Activated T-cell treated with anti-CD3 and anti-CD28 coated beads, Interleukin-2, amount 50 U/mL, for 72 hours (primary cell): ENCODE measurements at places on chromosomes 7 and 10. TPM values are rescaled to one million over a fixed set of nuclear protein-coding genes. Genes with fewer than 3 reads are reported as not detected.

DNA sequence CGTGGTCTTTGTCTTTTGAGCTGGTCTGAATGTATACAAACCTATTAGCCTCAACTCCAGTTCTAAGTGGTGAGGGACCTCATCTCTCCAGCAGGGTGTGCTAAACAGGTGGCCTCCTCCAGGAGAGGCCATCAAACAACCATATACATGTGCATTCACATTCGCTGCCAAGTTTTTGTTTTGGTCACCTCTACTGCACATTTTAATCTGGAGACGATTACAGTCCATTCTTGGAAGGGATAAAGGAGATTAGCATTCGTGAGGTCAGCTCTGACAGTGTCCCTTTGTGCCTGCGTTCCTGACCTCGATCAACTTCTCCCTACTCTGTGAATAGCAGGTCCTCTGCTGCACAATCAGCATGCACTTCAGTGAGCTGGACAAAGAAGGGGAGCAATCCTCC lies 60.8 kb downstream of the RHOBTB1 start:
- no peak for DNase-seq
- no peaks in the 10 kb centered on the region for H3K36me3 ChIP-seq
- no peak overlapping the region for H3K4me3 ChIP-seq

DNA sequence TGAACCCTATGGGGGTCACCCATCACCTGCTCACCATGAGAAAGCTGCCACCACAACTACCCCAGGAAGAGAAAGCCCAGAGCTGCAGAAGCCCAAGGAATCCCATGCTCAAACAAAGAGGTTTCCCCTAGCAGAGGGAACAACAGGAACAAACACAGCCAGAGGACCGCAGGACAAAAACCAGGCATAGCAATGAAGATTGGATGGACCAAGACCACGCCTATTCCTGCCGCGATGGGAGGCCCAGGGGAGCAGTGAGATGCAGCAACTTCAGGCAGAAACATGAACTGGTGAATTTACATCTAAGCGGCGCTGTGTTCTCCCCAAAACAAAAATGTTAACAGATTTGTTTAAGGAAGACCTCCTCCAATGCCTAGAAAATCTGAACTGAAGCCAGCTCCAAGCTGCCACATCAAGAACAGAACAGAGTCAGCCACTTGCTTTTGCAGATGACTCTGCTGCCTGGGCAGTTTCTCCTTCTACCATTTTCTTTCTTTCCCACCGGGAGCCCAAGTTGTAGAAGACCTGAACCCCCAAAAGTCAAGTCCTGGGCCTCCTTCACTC lies 134.2 kb upstream of the NEBL start:
- no peak overlapping the region for H3K27ac ChIP-seq
- H3K4me3 ChIP-seq: no peak overlapping the region
- H3K4me1 ChIP-seq: no peaks in the 10 kb centered on the region
- no peaks in the 10 kb centered on the region for H3K36me3 ChIP-seq
- no peaks in the 10 kb centered on the region for H3K27me3 ChIP-seq
- DNase-seq: no peak

DNA sequence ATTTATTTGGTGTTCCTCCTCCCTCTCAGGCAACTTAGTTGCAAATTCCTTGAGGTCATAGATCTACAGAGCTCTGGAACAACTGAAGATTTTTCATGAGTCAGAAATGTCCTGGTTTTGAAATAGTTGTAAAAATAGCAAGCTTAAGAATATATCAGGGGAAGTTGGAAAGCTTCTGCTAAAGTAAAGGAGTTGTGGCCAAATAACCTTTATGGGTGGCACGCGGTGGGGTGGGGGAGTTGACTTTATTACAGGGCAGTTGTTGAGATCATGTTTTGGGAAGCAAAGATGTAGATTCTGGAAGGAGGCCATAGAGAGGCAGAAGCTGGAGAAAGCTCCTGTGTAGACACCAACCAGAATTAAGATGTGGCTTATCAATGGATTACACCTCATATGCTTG lies 326.0 kb upstream of the MTPN start:
- no peaks in the 10 kb centered on the region for H3K36me3 ChIP-seq
- no peaks in the 10 kb centered on the region for H3K27me3 ChIP-seq
- no peak for DNase-seq
- H3K27ac ChIP-seq: no peak overlapping the region
- H3K4me1 ChIP-seq: no peaks in the 10 kb centered on the region

CPVL gene
- total RNA-seq: not detected
